Epithelial cell of proximal tubule (primary cell): ENCODE measurements at places on chromosomes 12 and 14. TPM values are rescaled to one million over a fixed set of nuclear protein-coding genes. Genes with fewer than 3 reads are reported as not detected.

DNA sequence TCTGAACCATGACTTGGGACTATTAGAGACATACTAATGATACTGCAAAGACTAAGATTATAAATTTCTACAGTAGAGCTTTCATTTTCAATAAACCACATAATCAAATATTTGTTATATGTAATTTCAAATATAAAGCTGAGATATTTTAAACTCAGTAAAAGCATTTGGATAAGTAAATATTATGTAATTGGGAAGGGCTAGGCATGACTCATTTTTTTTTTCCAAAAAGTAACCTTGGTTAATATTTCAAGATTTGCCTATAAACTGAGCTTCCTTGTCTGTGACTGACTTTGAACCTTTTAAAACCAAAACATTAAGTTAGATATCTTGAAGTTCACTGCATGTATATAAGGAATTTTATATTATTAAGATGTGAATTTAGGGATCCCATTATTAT, 332.5 kb downstream of the CEP128 start:
- no peak for DNase-seq

RHOJ gene
- total RNA-seq = 0.23 and 0.43 TPM in 2 replicates

NKX2-1 gene
- total RNA-seq = not detected in 2 replicates

- no peak for DNase-seq
Measured at GRCh38 chr12:54296393-54297099, 4.3 kb downstream of the NFE2 start.

KIF5A gene
- total RNA-seq = 0.46 and 0.51 TPM in 2 replicates

SERPINA1 gene
- 15.3 and 15.8 TPM in 2 replicates for total RNA-seq

DNA sequence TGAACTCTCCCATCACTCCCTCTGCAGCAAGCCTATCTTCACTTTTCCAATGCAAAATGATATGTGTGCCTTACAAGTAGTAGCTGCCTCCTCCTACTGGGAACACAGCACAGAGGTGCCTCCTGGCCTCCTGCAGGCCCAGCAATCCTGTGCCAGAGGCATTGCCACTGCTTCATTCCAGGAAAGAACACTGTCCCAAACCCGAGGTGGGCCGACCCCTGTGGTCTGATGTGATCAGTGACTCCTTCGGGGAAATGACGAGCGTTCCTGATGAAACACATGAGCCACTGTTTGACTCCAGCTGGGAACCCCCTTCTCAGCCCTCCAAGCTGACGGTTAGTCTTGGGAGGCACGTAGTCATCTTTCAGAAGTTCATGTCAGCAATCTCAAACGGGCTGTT, 19.5 kb downstream of the PSMC1 start:
- no peak for DNase-seq

DNA sequence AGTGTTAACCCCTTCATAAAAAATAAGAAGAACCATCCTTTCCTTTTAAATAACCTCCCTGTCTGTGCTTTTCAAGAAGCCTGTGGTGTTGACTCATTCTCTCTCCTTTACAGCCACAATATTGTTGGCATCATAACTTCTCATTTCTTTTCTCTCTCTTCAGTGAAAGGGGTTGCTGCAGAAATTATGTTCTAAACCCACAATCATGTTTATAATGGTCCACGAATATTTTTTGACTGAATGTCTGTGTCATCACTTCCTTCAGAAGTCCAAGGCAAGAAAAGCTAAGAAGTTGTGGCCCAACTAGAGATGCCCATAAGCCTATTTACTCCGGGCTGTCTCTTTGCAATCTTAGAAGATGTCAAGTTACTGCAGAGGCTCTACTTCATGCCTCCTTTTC, 488.3 kb downstream of the APAF1 start:
- no peak for DNase-seq

DNA sequence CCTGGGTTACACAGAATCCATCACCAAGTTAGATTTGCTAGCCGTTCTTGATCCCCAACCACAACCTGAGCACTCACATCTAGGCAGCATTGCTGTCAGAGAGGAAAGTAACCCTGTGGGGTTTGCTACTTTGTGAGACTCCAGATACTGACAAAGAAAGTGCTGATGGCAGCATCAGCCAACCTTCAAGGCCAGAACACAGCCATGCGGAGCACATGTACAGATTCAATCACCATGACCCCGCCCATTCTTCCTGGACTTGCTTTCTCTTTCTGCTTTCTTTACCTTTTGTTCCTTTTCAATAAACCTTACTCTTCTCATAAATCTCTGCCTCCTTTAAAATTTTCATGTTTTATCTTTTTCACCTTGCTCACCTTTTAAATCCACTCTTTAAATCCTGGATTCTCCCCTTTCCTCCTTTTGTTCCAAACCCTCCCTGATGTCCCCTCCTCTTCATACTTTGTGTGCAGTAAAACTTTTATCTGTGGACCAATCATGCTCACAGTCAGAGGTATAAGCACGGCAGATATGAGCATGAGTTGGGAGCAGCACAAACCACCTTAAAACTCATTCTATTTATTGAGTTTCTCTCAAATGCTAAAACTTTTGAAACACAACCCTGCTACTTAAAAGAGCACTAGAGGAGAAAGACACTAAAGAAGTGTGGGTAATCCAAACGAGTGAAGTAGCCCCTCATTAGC, 21.9 kb upstream of the CERS5 start:
- no peak for DNase-seq

GRCh38 chr12:60475825-60476224, 880.0 kb downstream of the SLC16A7 start:
- DNase-seq = no peak
